ENCODE measurements at places on chromosomes 7 and 10. TPM values are rescaled to one million over a fixed set of nuclear protein-coding genes. Genes with fewer than 3 reads are reported as not detected.

DNA sequence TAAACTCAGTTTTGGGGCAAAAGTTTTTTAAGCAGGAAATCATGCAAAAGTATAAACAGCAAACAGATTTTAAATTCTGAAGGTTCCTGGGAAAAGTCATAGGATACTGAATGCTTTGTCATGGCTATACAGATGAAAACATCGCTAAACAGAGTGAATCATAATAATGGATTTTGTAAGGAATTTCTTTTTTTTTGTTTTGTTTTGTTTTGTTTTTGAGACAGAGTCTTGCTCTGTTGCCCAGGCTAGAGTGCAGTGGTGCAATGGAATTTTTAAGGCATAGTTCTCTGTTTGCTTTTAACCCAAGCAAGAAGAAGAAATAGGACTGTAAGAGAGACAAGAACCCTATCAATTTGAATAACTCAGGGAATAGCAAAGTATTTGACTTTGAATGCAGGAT is 285.3 kb downstream of the NRG3 start:
- H3K27ac ChIP-seq = no peak overlapping the region
- H3K27me3 ChIP-seq = no peaks in the 10 kb centered on the region
- no peaks in the 10 kb centered on the region for H3K4me1 ChIP-seq
- H3K4me3 ChIP-seq = no peak overlapping the region
- no peak for DNase-seq

- peak; percentile 52 for DNase-seq
- H3K4me1 ChIP-seq = no peaks in the 10 kb centered on the region
- no peaks in the 10 kb centered on the region for H3K36me3 ChIP-seq
- no peaks in the 10 kb centered on the region for H3K27me3 ChIP-seq
- no peak overlapping the region for H3K27ac ChIP-seq
- no peak overlapping the region for H3K4me3 ChIP-seq
These were observed 67.6 kb upstream of the DDC start for GRCh38 chr7:50632561-50633413.

DNA sequence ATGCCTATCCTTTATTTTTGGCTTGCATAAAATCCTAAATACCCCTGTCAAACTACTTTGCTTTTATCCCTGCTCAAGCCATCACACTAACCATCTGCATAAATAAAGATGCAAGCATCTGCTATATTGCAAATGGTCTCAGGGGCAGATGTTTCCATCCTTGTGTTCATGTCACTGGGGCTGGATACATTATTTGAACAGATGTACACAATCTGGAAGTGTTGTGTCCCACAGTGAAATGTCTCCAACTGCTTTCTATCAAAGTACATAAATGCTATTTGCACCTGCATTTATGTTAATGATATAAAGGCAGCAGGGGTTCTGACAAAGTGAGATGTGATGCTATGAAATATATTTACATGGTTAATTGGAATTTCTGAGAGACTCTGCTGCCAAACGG is 163.1 kb downstream of the ZNF438 start:
- H3K36me3 ChIP-seq = no peaks in the 10 kb centered on the region
- H3K4me1 ChIP-seq = no peaks in the 10 kb centered on the region
- H3K4me3 ChIP-seq = no peak overlapping the region
- H3K27ac ChIP-seq = no peak overlapping the region

DNA sequence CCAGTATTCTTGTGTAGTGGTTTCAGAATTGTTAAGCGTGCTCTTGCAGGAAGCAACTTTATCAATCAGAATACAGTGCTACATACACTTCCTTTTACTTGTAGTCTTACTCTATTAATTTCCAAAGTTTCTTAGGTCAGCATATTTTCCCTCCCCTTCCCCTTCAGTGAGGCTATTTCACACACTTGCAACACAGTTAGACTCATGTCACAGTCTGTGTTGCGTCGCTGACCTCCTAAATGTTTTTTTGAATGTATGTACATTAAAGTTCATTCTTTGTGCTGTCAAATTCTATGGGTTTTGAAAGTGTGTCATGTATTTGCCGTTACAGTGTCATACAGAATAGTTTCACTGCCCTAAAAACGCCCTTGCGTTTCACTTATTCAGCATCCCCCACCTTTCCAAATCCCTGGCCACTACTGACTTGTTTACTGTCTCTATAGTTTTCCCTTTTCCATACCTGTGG is 5.4 kb upstream of the HKDC1 start:
- H3K4me3 ChIP-seq = no peak overlapping the region
- H3K36me3 ChIP-seq = no peaks in the 10 kb centered on the region
- H3K27me3 ChIP-seq = no peaks in the 10 kb centered on the region

ERVW-1 gene
- 0.24 TPM for total RNA-seq

FAM25A gene
- not detected for total RNA-seq

- H3K4me3 ChIP-seq = no peak overlapping the region
- H3K27ac ChIP-seq = no peak overlapping the region
- no peak for DNase-seq
- no peaks in the 10 kb centered on the region for H3K36me3 ChIP-seq
These were observed 946.3 kb downstream of the CNTNAP2 start for GRCh38 chr7:147062897-147063296.

DNA sequence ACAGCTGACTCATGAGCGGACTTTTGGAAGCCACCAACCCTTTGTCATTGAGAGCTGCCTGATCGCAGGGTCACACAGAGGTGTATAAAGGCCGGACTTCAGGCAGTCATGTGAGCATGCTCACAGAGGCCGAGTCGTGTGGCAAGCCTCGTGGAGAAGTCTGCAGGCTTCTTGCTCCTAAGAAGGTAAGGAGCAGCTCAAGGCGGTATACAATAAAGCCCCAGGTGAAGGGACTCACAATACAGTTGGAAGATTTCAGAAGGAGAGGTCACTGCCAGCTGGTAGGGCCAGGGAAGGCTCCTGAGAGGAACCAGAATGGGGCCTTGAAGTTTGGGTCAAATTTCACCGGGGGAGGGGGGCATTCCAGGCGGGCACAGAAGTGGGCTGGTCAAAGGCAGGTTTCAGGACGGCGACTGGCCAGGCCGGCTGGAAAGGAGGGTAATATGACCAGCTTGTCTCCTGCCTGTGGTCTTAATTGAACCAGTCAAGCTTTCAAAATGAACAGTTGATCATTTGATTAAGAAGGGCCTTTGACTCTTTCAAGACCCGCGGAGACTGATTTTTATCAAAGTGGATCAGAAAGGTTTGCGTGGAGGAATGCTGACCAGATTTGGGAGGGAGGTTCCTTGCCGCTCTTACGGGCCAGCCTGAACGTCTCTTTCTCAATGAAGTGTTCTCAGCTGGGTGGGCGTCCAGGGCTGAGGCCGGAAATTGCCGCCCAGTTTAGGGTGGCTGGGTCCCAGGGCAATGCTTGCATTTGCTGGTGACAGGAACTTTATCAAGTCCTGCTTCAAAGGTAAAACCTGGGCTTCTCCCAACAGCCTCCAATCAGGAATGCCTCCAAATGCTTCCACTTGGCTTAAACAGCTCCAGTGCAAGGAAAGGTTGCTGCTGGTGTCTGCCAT is 178.6 kb downstream of the EMX2 start:
- H3K36me3 ChIP-seq = no peaks in the 10 kb centered on the region
- peaks cover 4% of the 10 kb centered on the region for H3K27me3 ChIP-seq
- no peak for DNase-seq
- no peaks in the 10 kb centered on the region for H3K4me1 ChIP-seq

EVX1 gene
- not detected for total RNA-seq

DNA sequence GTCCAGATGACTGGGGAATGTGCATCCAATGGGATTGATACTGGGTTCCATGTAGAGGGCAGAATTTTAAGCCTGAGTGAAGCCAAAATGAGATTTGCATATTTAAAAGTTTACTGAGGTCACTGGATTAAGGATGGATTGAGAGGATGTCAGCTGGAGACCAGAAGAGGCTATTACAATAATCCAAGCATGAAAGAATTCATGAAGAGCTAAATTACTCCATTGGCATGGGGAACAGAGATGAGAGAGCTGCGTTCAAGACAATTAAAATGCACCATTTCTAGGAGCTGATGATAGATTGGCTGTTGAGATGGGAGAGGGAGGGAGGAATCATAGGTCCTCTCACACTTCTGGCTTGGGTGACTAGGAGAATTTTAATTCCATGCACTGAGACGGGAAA is 158.5 kb downstream of the JCAD start:
- no peaks in the 10 kb centered on the region for H3K36me3 ChIP-seq
- H3K27ac ChIP-seq = no peak overlapping the region
- H3K27me3 ChIP-seq = no peaks in the 10 kb centered on the region
- H3K4me1 ChIP-seq = no peaks in the 10 kb centered on the region

DNA sequence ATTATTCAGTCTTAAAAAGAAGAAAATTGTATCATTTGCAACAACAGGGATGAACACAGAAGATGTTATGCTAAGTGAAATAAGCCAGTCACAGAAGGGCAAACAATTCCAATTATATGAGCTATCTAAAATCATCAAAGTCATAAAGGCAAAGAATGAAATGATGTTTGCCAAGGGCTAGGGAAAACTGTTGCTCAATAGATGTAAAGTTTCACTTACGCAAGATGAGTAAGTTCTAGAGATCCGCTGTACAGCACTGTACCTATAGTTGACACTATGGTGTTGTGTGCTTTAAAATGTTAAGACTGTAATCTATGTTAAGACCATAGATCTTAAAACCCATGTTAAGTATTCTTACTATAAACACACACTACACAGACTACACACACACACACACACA is 904.6 kb upstream of the LRRN3 start:
- H3K27me3 ChIP-seq = no peaks in the 10 kb centered on the region
- no peak overlapping the region for H3K4me3 ChIP-seq
- H3K4me1 ChIP-seq = no peaks in the 10 kb centered on the region
- H3K27ac ChIP-seq = no peak overlapping the region
- no peaks in the 10 kb centered on the region for H3K36me3 ChIP-seq
- no peak for DNase-seq

- no peak overlapping the region for H3K4me3 ChIP-seq
- H3K27me3 ChIP-seq = no peaks in the 10 kb centered on the region
- DNase-seq = no peak
- no peaks in the 10 kb centered on the region for H3K36me3 ChIP-seq
- no peaks in the 10 kb centered on the region for H3K4me1 ChIP-seq
- no peak overlapping the region for H3K27ac ChIP-seq
These were observed 15.1 kb upstream of the RHOBTB1 start for GRCh38 chr10:60958892-60959601.

SPDYE9 gene
- not detected for total RNA-seq

- no peaks in the 10 kb centered on the region for H3K27me3 ChIP-seq
- H3K4me3 ChIP-seq = no peak overlapping the region
- no peak for DNase-seq
These were observed 613.9 kb upstream of the IGFBP3 start for GRCh38 chr7:46534664-46535588.

OSBPL3 gene
- total RNA-seq = 78.4 TPM

- no peaks in the 10 kb centered on the region for H3K36me3 ChIP-seq
- no peak for DNase-seq
- no peak overlapping the region for H3K4me3 ChIP-seq
- H3K4me1 ChIP-seq = no peaks in the 10 kb centered on the region
- no peak overlapping the region for H3K27ac ChIP-seq
These were observed 6.8 kb upstream of the TBL2 start for GRCh38 chr7:73585196-73585595.

EN2 gene
- total RNA-seq = not detected
